ENCODE measurements at places on chromosomes 3 and 15.

DNA sequence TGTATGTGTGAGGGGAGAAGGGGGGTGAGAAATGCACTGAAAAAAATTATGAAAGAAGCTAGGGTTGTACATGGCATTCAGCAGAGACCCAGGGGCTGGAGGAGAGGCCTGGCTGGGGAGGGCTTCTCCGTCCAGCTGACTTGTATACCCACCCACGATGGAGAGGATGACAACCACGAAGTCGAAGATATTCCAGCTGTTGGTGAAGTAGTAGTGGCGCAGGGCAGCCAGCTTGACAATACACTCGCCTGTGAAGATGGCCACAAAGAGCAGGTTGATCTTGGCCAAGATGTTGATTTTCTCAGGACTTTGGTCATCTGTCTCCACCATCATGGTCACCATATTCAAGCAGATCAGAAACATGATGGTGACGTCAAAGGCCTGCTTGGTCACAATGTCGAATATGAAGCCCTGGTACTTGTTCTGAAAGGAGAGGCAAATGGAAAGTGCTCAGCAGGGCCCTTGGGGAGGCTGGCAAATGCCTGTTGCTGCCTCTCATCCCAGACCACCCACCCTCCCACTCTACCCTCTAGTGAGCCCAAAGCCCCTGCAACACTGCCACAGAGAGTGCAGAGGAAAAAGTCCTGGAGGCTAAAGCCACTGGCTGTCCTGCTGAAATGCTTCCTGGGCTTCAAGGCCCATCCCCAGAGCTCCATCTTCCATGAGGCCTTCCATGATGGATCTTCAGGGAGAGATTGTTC, 58.1 kb downstream of the EXOG start:
- no peak for DNase-seq

DNA sequence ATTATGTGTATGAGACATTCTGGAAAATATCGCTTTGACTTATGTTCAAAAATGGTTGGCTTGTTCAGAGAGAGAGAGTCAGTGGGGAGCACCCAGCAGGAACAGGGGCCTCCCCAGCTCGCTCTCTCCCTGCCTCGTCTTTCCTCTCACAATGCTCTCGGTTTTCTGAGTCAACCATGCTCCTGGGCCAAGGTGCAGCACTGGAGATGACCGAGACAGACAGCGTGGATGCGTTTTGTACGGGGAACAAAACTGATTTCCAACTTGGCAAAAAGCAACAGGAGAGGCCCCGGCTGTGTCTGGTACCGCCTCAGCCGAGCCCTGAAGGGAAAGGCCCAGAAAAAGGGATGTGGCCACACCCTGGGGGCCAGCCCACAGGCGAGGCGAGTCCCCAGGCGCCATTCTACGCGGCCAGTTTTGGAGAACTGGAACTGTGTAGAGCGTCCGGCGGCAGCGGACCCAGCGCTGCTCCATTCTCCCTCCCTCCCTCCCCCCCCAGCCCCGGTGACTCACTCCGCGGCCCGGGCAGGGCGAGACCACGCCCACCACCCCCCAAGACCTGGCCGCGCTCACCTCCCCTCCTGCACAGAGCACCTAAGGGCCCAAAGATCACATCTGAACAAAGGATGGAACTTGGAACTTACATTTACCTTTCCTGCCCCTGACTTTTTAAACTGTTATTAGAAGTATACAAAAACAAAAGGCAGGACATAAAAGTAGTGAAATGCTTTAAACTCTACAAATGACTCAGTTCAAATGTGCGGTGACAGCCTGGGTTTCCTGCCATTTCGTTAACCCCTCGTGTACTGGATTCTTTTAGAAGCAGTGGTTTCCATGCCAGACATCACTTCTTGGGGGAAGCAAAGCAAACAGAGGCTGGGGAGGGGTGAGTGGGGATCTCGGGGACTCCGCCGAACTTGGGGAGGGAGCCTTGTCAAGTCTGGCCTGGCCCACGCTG, 12.7 kb downstream of the ATP10A start:
- no peak for DNase-seq

- no peak for DNase-seq
Measured at GRCh38 chr15:76514282-76514681, 177.7 kb downstream of the ISL2 start.

DNA sequence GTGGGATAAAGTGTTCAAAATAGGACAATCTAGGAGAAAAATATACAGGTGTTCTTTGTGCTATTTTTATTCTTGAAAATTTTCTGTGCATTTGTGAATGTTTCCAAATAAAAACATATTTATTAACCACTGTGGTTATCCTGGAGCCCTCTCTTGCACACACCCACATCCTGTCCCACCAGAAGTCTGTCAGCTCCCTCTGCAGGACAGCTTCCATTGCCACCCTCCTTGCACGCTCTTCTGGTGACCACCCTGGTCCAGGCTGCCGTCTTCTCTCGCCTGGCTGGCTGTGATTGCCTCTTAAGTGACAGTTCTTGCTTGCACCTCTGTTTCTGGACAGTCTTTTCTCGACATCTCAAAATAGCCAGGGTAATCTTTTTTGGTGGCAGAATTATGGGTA, 394.0 kb downstream of the LRTM1 start:
- DNase-seq, result no peak

DNA sequence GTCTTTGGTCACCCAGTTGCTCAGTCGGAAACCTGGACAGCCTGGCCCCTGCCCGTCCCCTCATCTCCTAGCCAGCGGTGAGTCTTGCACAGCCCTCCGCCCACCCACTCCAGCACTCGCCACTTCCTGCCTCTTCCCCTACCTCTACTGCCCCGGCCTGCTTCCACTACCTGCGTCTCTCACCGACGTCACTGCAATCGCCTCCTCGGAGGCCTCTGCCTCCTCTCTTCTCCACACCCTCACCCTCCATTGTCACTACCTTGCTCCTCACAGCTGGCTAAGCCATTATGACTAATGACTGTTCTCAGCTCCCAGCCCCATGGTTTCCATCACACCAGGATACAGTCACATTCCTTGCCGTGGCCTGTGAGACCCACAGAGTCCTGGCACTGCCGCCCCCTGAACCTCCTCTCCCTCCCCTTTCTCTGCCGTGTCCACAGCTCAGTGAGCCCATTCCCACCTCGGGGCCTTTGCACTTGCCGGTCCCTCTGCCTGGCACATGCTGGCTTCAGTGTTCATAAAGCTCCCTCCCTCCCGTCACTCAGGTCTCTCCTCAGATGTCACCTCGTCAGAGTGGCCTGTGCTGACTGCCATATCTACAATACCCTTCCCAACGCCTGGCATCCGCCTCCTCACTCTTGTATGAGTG, 104.8 kb downstream of the FBLN2 start:
- DNase-seq, result no peak

- no peak for DNase-seq
Measured at GRCh38 chr3:27220166-27220565, 149.0 kb downstream of the NEK10 start.

DNA sequence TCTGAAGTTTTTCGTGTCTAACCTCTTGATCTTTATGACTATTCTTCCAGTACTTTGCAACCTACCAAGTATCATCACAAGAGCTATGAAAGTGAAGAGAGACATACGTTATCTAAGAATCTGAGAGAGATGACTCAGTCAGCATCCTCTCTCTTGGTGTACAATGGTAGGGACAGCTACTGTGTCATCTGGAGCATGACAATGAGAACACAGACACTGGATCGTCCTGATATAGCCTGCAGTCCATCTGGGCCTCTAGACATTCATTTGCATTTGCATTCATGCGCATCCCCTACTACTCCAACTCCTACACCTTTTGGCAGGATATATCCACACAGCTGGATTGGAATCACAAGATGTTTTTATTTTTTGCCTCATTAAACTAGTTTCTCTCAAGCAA, 115.2 kb downstream of the PEX5L start:
- DNase-seq, result peak; percentile 74

DNA sequence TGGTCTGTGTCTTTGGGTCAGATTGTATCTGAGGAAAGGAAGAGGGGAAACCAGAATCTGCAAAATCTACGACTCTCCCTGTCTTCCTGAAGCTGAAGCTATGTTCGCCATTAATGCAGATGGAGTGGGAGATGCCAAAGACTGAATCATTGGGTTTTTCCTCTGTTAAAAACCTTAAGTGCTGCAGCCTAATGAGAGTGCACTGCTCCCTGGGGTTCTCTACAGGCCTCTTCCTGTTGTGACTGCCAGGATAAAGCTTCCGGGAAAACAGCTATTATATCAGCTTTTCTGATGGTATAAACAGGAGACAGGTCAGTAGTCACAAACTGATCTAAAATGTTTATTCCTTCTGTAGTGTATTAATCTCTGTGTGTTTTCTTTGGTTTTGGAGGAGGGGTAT, 24.0 kb downstream of the RMDN3 start:
- no peak for DNase-seq

GRCh38 chr3:27125821-27126501, 243.2 kb downstream of the NEK10 start:
- DNase-seq, result no peak

DNA sequence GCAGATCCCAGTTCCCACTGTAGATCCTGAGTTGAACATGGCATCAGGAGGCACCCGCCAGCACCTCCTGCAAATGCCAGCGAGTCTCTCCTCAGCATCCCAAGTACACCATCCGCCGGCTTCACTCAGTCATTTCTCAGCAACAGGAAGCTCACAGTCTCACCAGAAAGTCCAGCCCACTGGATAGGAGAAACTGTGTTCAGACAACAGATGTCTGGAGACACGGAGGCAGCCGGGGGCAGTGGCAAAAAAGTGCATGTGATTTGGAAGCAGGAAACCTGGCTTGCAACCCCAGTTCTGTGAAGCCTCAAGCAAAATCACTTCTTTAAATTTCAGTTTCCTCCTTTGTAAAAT, 68.7 kb downstream of the SRGAP3 start:
- DNase-seq, result no peak

- DNase-seq, result no peak
Measured at GRCh38 chr3:127940116-127940515, 25.1 kb downstream of the KBTBD12 start.

DNA sequence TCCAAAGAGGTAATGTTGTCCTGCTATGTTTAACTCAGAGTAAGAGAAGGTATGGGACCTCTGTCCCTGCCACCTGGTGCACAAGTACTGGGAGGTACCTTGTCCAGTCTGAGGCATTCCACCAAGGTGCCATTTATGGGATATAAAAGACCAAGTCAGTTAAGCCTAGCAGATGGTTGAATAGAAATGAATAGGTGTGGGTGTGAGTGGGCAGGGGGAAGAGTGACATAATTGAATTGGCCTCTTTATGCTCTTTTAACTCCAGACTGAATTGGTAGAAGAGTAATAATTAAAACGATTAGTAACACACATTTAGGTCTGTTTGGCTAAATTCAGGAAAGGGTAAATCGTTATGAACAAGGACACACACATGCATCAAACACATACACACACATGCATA, 562 bp downstream of the ADGRG7 start:
- DNase-seq, result no peak

- no peak for DNase-seq
Measured at GRCh38 chr15:55981582-55982249, 11.7 kb downstream of the NEDD4 start.

- peak; percentile 39 for DNase-seq
Measured at GRCh38 chr15:23035964-23036566, 3.3 kb downstream of the TUBGCP5 start.

- DNase-seq, result no peak
Measured at GRCh38 chr3:73557986-73558726, 66.6 kb downstream of the PDZRN3 start.

GRCh38 chr15:49331951-49332350, 91.1 kb upstream of the FGF7 start:
- no peak for DNase-seq

- DNase-seq, result no peak
Measured at GRCh38 chr3:69930564-69930963, 69.0 kb upstream of the SAMMSON start.

DNA sequence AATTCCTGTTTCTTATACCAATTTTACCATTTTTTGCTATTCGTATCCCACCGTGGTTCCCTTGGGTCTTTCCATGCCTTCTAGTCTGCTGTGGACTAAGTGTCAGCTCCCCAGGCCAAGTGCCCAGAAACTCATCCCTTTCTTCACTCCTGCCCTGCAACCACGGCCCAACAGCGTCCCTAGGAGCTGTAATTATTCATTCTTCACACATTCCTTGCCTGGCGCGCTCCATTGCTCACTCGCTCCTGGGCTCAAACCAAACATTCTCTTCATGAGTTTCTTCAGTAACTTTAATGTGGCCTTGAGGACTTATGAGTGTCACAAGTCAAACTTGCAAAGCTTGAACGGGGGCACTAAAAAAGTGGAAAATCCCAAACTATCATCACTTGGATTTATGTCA, 15.7 kb downstream of the GABRB3 start:
- DNase-seq, result no peak

- peak; percentile 40 for DNase-seq
Measured at GRCh38 chr3:151468284-151468917, 7.5 kb upstream of the IGSF10 start.

DNA sequence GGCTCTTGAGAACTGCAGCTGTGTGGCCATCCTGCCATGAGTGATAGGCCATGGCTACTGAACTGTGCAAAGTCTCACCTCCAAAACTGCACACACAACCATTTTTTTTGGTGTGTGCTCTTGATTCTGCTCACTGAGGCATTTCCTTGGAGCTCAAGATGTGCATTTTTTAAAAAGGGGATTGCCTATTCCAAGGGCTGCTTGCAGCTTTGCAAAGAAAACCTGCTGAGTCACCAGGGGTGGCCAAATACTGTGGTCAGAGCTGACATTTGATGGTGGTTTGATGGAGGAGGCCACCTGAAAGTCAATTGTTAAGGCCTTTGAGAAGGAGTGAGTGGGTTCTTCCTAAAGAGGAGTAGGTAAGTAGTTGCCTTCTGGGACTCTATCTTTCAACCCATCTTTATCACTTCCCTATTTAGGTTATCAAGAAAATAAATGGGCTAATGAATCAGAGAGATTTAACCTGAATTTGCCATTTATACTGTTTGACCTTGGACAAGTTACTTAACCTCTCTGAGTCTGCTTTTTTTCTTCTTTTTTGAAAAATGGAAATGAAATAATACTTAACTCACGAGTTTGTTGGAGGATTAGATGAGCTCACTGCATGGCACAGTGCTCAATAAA, 87.9 kb downstream of the CHST2 start:
- DNase-seq, result no peak

GRCh38 chr3:13767030-13767429, 112.8 kb downstream of the WNT7A start:
- no peak for DNase-seq

- no peak for DNase-seq
Measured at GRCh38 chr3:197337656-197338055, 39.2 kb upstream of the DLG1 start.

DNA sequence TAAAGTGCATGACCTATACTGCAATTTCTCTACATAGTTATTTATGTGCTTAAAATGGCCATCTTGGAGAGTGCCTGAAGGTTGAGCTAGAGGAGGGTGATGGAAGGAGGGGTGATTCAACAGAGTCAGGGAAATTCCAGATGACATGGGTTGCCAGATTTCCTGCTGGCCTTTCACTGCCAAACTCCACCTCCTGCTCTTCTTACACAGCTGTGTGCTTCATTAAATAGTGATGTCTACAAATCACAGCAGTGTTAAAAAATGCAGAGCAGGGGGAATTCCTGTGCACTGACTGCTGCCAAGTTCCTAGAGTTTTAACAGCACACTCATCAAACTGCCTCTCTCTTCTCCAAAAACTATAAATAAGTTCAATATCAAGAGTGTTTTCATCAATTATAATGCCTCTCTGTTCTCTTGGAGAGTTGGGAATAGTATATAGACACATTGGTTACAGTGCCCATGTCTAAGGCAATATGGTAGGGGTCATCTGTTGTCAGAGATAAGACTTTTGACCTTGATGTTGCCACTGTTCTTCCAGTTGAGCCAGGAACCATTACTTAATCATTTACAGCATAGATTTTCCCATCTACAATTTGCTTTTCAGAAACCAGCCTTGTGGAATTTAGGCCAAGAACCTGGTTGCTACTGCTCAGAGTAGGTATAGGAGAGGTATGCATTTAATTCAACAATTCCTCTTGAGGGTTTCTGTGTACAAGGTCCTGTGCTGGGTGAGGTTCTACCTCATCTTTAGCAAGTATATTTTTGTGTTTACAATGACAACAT, 79.6 kb downstream of the TP63 start:
- no peak for DNase-seq

Measured in NCI-H345 (cell line).